Fibroblast of upper back skin (primary cell): ENCODE measurements at places on chromosomes 1 and 21.

GRCh38 chr1:59248758-59249157, 48.1 kb upstream of the FGGY start:
- no peak for DNase-seq

DNA sequence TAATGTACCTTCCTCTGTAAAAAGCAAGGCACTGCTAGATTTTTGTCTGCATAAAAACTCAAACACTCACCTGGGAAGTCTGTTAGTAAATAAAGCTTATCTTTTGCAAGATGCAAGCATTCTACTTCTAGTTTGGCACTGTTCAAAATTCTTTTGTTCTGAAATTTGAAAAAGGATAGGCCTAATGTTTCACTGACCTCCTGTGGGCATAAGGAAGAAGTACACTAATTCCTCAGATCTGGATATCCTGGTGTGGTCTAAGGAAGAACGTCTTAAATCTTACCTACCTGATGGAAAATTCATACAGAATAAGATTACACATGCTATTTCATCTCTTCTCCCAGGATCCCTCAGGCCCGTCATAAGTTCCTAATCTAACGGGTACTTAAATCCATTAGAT, 93.5 kb upstream of the CAMK1G start:
- DNase-seq = peak; percentile 35

DNA sequence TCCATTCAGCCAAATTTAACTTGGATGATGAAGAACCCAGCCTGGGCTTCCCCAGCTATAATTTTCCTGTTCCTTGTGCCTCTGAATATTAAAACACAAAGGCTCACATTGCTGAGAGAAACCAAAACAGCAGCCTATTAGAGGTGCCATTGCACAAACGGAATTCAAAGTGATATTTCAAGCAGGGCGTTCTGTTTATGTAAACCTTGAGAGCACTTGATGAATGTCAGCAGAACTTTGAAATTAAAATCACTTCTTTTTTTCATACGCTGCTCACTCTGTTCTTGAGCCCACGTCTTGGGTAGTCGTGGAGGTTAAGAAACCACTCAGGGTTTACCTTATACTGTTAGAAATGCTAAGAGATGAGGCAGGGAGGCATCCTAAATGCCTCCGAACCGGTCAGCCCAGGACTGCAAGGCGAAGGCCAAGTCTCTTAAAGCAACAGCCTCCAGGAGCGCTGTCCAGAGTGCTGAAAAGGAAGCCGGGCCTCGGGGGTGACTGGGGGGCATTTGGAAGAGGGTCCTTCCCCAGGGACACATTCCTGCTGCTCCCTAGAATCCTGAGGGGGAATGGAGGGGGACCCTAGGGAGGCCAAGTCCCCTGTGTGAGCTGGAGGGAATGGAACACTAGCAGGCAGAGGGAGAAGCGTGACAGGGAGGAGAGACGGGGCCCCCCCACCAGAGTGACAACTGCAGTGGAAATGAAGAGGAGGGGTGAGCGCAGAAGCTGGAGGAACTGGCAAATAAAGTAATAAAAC, 154.8 kb upstream of the VAMP3 start:
- DNase-seq = peak; percentile 48

DNA sequence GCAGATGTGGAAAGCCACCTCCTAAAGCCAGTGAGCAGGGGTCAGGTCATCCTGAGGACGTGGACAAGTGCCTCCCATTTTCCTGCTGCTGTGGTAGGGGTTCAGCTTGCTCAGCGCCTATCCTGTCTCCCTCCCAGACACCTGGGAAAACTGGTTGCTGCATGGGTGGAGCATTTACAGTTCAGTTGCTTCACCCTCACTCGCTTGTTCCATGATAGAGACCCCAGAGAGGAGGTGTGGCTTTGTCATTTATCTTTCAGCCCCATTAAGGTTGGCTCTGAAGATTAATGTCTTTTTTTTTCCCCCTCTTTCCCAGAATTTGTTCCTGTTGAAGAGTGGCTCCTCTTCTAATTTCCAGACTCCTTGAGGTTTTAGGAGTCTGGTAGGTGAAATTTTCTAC, 9.2 kb downstream of the VANGL1 start:
- no peak for DNase-seq

DNA sequence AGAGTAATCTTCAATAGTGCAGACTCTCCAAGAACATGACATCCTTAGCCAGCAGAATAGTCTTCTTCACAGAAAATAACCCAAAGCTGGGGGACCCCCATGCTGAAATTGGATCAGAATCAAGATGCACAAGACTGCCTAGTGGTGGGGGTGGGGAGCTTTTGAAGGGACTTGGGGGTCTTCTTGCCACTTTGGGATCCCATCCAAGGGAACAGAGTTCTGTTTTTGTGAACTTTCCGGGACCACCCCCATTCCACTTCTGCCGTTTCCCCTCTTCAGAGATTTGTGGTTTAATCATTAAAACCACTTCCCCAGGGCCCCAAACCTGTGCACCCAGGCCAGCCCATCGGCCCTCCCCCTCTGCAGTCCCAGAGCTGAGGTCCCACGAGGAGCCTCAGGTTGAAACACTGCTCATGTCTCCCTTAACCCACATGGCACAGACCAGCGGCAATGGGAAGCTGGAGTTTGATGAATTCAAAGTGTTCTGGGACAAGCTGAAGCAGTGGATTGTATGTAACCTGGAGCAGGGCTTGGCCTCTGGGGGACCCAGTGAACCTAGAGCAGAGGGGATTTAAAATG, 44.9 kb downstream of the CAPN9 start:
- DNase-seq = no peak

- no peak for DNase-seq
Observed at GRCh38 chr1:161993576-161993975, 30.1 kb downstream of the OLFML2B start.

GRCh38 chr1:230867101-230867902, 1.0 kb downstream of the C1orf198 start:
- no peak for DNase-seq

DNA sequence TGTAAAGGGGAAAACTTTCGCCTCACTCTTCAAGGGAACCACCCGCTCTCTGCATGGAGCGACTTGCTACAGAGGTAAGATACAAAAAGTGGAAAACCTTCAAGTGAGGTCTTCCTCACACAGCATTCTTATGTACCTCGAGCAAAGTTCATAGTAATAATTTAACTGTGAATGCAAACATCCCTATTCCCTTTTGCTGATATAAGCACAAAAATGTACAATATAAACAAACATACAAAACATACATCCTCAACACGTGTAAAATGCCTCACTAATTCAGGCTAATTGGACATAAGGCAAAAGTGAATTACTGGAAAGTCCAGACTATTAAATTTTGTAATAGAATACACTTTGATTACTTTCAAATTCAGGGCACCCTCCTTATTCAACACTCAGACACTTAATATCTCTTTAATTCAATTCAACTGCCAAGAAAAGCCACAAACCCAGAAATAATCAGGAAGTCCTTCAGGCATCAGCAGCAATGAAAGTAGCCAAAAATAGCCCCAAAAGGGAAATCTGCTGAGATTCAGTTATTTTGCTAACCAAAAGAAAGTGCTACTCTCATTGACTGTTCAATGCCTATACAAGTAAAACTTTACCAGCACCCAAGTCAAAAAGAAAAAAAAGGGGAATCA, 15.2 kb upstream of the LMX1A start:
- DNase-seq = peak; percentile 11

- no peak for DNase-seq
Observed at GRCh38 chr1:182080040-182080439, 18.5 kb upstream of the ZNF648 start.

DNA sequence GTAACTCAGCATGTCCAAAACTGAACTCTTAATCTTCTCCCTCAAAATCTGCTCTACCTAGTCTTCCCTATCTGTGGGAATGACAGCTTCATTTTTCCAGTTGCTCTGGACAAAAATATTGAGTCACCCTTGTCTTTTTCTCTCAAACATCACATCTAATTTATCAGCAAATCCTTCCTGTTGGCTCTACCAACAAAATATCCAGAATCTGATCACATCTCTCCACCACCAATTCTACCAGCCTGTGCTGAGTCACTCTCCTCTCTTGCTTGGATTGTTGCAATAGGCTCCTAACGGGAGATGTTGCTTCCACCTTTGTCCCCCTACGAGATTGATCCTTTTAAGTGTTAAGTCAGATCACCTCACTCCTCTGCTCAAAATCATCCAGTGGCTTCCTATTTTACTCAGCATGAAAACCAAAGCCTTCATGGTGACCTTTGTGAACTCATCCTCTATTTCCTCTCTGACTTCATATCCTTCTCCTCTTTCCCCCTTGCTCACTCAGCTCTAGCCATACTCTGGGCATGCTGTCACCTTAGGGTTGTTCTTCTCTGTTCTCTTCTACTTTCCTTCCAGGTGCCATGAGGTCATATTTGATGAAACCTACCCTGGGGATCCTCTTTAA, 21.5 kb upstream of the SMYD2 start:
- peak; percentile 27 for DNase-seq

- no peak for DNase-seq
Observed at GRCh38 chr21:38129711-38130110, 127.1 kb upstream of the KCNJ15 start.

GRCh38 chr1:163872067-163872466, 550.3 kb downstream of the NUF2 start:
- no peak for DNase-seq

- no peak for DNase-seq
Observed at GRCh38 chr1:225878282-225878681, 3.9 kb downstream of the TMEM63A start.

DNA sequence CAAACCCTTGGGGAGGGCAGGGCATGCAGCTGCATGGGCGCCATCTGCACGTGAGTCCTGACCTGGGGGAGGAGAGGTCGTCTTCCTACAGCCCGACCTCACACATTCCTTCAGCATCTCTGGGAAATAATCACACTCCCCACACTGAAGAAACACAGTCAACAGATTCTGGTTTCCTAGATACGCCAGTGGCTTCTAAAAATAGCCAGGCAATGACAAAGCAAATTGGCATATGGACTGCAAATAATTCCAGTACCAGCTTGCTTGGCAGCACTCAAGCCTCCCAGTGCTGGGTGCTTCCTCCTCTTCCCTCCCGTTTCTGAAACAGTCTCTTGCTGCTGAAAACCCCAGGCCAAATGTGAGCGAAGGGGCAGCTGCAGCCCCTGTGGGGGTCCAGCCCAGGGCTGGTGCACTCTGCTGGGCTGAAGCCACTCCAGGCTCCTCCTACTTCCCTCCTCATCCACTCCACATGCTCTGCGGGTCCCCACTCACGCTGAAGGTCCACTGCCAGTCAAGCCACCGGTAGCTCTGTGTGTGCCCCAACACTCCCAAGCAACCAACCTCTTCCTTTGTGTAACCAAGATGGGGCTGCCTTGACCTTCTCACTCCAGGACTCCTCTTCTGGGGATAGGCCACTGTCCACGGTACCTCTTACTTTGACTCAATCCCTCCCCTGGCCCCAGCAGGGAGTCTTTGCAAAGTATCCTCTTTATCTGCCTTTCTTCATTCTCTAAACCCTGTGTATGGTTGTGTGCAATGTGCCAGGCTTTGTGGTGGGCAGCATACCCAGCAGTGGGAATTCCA, 69.0 kb downstream of the KCND3 start:
- no peak for DNase-seq

DNA sequence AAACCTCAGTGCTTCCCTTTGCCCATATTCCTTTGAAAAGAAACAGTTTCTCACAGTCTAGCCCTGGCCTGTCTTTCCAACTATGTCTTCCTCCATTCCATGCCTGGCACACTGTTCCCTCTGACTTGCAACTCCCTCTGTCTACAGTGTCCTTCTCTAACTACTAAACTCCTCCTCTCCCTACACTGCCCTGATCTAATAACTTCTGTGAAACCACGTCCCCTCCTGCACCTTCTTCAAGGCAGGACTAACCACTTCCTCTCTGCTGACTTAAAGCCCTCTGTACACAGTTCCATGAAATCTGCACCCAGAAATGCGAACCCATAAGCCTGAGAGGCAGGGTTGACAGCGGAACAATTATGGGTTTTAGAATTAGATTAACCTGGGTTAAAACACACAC, 62.2 kb upstream of the ATP1B1 start:
- DNase-seq = no peak

- DNase-seq = no peak
Observed at GRCh38 chr1:204357551-204358490, 1.9 kb downstream of the PLEKHA6 start.

- no peak for DNase-seq
Observed at GRCh38 chr1:224490549-224491537, 56.2 kb upstream of the WDR26 start.

GRCh38 chr21:44353191-44353970, at the start of gene TRPM2:
Gene TRPM2 (plus strand): TSS chr21:44353621. CDS start chr21:44353701, 80 bp downstream.
- no peak for DNase-seq

- DNase-seq = no peak
Observed at GRCh38 chr1:172973424-172973823, 77.3 kb downstream of the TNFSF18 start.

DNA sequence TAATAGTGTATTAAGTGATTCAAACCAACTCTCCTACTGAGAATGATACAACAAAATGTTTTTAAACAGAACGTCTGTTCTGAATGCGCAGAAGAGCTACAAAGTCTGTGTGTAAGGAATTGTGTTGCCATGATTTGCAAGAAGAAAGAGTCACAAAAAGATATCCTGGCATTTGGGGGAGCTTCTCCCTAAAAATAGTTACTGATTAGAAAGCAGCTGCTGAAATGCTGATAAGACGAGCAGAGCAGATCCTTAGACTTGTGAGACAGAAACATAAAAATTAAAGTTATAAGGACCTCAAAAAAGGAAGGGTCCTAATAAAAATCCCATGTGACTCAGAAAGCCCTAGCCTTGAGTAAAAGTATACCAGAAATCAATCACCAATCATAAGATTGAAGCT, 54.9 kb upstream of the CRB1 start:
- DNase-seq = no peak

GRCh38 chr21:15701830-15702229, 28.0 kb upstream of the USP25 start:
- no peak for DNase-seq

GRCh38 chr1:83990734-83991133, 8.2 kb downstream of the TTLL7 start:
- no peak for DNase-seq

DNA sequence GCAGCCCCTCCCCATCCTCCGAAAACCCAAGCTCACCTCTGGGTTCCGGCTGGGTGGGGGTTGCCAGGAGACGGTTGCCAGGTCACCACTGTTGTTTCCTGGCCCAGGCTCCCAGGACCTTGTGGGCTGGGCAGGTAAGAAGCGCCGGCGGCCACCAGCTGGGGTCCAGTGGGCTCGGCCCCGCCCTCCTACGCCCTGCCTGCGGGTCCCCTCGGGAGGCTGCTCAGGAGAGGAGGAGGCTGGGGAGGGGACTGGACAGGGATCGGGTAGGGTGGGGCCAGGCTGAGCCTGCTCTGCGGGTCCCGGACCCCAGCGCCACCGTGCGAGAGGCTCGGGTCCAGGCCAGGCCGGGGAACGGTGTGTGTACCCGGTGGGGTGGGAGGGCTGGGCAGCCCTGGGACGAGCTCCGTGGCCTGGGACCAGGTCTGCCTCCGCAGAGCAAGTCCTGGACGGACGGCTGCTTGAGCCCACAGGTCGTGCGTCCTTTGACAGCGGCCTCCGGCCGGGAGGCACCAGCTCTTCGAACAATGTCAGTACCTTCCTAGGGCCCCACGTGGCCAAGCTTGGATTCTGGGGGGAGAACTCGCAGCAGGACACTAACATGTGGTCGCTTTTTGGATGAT, at the start of gene TTLL10:
Gene TTLL10, plus strand, starts transcription at position 88 of the 623 bp plus-strand sequence. CDS start 5,336 bp downstream, outside the sequence.
- DNase-seq = no peak

GRCh38 chr1:201676197-201676596, 137.3 kb downstream of the NAV1 start:
- DNase-seq = peak; percentile 53
